SK-MEL-5 (cell line): ENCODE measurements at places on chromosomes 3 and 15. TPM values are rescaled to one million over a fixed set of nuclear protein-coding genes. Genes with fewer than 3 reads are reported as not detected.

DNA sequence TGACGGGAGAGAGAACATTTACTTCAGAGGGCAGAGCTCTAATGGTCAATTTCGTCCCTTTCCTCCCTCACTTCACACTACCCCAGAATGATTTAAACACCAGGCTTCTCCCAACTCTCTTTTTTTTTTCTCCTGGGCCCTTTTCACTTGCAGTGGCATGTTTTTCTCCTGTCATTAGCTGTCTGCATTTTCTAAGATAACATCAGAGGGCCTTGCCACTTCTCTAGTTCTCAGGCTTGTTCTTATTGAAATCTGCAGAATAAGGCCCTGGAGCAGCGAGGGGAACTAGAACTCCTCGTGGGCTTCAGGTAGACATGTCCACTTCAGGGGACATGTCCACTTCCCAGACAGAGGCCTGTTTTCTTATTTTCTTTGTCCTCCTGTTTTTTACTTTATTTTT lies 514.4 kb upstream of the TBL1XR1 start:
- DNase-seq: no peak

DNA sequence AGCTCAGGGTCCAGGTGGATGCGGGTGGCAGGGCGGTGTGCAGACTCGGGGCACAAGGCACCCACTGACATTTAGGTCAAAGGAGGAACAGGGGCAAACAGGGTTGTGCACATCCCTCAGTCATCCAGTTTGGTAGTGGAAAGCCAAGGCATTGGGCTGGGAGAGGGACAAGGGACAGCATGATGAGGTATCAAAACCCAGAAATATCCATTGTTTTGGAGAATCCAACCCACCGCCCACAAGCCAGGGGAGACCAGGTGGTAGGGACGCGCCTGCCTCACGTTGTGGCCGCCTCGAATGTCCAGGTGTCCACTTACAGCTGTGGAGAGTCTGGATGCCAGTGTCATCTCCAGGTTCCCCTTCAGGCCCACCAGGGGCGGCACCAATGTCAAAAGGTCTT lies 33.3 kb downstream of the SLC41A3 start:
- DNase-seq: no peak

GRCh38 chr3:9035473-9035872 lies 72.2 kb upstream of the RAD18 start:
- no peak for DNase-seq

- no peak for DNase-seq
Measured at GRCh38 chr3:152174876-152175527, 93.7 kb upstream of the MBNL1 start.

Gene GOLGA6L7
- not detected in 2 replicates for total RNA-seq

DNA sequence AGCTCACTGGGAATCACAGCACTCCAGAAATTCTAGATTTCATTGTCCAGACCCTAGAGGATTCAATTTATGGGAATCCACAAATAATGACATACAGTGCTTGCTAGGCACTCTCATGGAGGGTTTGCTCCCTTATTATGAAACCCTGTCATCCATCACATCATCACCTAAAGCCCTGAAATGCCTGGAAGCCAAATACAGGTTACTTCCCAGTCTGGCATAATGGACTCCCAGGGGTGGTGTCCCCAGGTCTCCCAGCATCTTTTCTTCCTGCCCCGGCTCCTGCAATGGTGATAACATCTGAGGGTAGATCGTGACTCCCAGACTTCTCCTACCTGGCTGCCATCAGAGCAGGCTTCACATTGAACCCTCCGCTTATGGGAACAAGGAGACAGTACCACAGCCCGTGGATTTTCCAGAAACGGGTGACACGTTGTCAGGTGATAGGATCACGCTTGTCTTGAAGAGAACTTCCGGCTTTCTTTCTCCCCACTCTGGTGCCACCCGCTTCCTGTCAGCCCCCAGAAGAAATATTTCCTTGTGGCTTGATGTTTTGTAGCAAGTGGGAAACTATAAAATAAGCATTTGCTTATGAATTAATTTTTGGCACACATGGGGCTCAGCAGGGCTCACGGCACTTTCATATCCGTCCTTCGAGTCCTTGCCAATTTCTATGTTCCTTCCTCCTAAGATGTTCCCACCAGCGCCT lies 238.7 kb upstream of the BHLHE40 start:
- no peak for DNase-seq

Gene CHRFAM7A
- 0.40 and 1.9 TPM in 2 replicates for total RNA-seq

GRCh38 chr3:42096796-42097565 lies 5.8 kb downstream of the TRAK1 start:
- no peak for DNase-seq

Gene SLC12A8
- total RNA-seq: 0.69 and 1.3 TPM in 2 replicates

DNA sequence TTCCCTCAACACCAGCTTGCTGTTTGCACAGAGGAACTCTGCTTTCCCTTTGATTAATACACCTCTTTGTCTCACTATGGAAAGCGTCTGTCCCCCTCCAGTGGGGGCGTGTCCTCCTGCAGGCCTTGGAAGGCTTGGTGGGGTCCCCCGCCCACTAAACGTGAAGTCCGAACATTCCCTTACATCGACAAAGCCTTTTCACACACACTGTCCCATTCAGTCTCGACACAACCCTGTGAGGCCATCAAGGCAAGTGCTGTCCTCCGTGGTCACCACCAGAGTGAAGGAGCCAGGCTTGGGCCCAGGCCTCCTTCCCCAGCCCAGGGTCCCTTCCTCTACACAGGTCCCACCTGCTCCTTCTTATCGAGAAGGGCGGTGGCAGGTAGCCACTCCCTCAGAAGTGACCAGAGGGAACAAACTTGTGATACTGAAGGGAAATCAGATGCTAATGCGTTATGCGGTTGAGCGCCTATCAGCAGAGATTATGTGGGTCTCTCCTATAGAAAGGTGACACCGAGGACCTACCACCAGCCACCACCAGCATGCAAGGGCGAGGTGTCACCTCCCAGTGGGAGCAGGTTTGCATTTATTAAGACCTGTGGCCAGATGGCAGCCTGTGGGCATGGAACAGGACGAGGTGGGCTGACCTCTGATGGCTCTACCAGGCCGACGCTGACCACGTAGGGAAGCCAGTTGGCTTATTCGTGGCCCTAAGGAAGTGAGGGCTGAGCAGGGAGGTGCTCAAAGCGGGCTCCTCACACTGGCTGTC lies 6.6 kb downstream of the NRROS start:
- DNase-seq: no peak

DNA sequence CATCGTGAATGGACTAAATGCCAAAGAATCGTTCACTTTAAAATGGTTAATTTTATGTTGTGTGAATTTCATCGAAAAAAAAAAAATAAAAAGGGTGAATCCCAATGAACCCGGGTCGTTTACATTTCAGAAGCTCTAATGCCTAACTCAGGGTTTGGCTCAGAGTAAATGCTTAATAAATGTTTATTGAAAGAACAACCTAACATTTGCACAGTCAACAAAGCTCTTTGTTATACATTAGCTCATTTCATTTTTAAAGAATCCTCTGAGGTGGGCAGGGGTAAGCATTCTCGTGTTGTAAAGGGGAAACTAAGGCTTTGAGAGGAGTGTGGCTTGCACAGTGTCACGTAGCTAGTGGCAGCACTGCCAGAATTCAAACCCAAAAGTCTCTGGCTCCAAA lies 109.5 kb downstream of the RPLP1 start:
- DNase-seq: no peak

- DNase-seq: no peak
Measured at GRCh38 chr15:40043927-40044716, 5.1 kb upstream of the SRP14 start.

DNA sequence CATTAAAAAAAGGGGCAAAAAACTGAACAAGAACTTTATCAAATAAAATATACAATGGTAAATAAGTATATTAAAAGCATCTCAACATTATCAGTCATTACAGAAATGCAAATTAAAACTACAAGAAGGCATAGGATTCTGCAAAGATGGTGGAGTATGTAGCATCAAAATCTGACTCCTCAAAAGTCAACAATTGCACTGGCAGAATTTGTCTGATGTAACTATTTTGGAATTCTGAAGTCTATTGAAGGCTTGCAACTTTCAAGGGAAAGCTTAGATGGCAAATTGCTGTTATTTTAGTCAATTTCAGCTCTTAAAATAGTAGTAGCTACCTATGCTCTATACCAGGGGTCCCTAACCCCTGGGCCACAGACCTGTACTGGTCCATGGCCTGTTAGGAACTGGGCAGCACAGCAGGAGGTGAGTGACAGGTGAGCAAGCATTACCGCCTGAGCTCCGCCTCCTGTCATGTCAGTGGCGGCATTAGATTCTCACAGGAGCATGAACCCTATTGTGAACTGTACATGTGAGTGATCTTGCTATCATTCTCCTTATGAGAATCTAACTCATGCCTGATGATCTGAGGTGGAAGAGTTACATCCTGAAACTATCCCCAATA lies 107.6 kb downstream of the TGFBR2 start:
- no peak for DNase-seq

Gene TF
- total RNA-seq: 0.34 and 0.59 TPM in 2 replicates

DNA sequence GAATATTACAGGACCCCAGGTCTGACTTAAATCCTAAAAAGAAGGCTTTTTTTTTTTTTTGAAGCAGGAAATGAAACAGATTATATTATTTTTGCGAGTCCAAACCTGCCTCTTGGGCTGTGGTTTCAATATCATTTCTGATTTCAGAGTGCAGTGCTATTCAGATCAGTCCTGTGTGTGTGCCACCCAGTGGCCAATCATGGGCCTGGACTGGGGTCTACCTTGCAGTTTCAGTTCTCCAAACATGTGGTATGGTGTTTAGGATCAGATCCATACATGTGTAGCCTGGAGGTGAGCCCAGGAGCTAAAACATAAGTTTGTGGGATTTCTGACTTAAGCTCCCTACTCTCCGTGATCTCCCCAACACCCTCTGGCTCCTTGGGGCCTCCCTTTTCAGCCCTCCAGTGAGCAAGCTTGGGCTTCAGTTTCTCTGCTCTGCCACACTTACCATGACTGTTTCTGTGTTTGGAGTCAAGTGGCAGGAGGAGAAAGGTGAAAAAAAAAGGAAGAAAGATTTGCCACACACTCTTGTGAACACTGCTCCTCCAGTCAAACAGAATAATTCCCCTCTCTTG lies 12.1 kb upstream of the THSD4 start:
- DNase-seq: peak; percentile 62

Gene LYZL4
- not detected in 2 replicates for total RNA-seq

- DNase-seq: no peak
Measured at GRCh38 chr15:86689006-86689405, 609.3 kb downstream of the AGBL1 start.

DNA sequence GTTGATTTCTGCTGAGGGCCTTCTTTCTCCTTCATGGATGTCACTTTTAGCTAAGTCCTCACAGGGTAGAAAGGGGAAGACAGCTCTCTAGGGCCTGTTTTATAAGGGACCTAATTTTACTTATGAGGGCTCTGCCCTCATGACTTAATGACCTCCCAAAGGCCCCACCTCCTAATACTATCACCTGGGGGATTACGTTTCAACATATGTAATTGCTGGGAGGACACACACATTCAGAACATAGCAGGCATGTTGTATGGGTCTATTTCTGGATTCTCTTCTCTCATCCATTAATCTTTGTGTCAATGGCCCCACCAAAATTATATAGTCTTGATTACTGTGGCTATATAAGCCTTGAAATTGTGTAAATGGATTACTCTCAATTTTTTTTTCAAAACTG lies 255.0 kb downstream of the CLSTN2 start:
- DNase-seq: no peak

DNA sequence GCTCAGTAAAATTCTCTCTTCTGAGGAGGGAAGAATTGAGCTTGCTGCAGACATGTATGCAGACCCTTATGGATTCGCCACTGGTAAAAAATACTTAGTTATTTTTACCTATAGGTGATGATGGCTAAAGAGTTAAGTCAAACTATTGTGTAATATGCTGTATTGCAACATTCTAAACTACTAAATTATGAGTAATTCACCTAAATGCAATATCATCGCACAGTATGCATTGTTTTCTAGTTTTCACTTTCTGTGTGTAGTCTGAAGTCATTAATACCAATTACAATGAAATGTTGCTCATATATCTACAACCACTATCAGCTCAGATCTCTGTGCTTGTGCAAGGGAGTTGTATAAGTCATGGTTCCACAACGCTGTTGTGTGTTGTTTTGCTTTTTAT lies 48.7 kb upstream of the ROBO2 start:
- DNase-seq: no peak

GRCh38 chr3:42149975-42150374 lies 58.8 kb downstream of the TRAK1 start:
- DNase-seq: no peak

- DNase-seq: peak; percentile 17
Measured at GRCh38 chr15:101773496-101774100, 29.7 kb upstream of the OR4F6 start.

GRCh38 chr15:63458026-63458425 lies 46.4 kb upstream of the USP3 start:
- DNase-seq: no peak

Gene TP63
- 0.05 TPM in 1 of 2 replicates, not detected in the other for total RNA-seq

DNA sequence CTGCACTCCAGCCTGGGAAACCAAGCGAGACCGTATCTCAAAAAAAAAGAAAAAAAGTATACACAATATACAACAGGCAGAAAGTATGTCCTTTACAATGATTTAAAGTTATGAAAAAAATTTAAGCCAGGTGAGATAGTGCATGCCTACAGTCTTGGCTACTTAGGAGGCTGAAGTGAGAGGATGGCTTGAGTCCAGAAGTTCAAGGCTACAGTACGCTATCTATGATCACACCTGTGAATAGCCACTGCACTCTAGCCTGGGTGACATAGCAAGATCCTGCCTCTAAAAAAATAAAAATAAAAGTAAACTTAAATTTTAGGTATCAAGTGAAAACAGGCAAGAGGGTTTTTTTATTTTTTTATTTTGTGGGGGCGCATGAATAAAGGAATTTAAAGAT lies 3.1 kb upstream of the KNSTRN start:
- no peak for DNase-seq

- no peak for DNase-seq
Measured at GRCh38 chr3:184846496-184846895, 34.5 kb downstream of the VPS8 start.

- no peak for DNase-seq
Measured at GRCh38 chr3:135895734-135896121, 69.8 kb upstream of the PPP2R3A start.

Gene HIGD2B
- 0.11 TPM in 1 of 2 replicates, not detected in the other for total RNA-seq

- DNase-seq: no peak
Measured at GRCh38 chr3:181487236-181487978, 224.3 kb upstream of the SOX2 start.

Gene HTR3E
- total RNA-seq: not detected in 2 replicates

DNA sequence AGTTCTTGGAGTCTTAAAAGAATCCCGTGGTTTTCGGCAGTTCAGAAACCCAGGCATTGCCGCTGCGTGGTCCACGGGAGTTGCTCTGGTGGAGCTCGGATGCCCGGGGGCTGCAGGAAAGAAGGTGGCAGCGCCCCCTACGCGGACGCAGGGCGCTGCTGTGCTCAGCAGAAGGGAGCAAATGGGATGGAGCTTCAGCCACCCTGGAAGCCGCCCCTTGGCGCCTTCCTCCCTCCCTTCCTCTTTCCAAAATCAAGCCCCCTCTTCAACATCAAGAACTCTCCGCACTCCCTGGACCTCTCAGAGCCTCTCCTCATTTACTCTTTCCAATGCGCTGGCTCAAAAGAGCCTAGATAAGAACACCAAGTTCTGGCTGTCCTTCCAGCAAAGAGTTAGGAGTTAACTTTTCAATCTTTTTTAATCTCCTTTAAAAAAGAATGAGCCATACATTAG lies 880 bp upstream of the CHRNA7 start:
- peak; percentile 76 for DNase-seq
